Left renal pelvis (tissue), 4 donors: ENCODE measurements at places on chromosomes 4 and X.

- DNase-seq: no peak
These were observed 74.1 kb downstream of the FBXO8 start for GRCh38 chr4:174209341-174209740.

DNA sequence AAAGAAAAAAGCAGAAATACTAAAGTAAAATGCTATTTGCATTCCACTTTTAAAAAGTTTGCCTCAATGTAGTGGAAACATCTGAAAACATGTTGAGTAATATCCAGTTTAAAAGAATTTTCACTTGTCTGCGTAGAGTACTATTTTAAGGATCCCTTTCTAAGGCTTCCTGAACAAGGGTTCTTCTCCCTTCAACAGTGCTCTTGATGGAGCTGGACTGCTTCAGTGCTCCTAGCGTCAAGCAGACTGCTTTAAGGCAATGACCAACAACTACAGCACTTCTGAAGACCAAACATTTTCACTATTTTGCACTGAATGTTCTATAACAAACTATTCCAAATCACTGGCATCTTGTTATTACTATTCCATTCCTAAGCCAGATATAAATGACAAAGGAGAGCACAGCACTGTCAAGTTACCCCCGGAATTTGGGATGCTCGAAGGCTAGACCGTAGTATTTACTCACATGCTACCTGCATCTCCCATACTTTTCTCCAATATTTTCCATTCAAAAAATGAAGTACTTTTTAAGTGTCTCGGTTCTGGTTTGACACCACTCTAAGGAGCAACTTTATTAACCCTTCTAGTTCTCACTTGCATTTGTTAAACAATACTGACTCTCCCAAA, 36.1 kb downstream of the TMEM165 start:
- no peak for DNase-seq

DNA sequence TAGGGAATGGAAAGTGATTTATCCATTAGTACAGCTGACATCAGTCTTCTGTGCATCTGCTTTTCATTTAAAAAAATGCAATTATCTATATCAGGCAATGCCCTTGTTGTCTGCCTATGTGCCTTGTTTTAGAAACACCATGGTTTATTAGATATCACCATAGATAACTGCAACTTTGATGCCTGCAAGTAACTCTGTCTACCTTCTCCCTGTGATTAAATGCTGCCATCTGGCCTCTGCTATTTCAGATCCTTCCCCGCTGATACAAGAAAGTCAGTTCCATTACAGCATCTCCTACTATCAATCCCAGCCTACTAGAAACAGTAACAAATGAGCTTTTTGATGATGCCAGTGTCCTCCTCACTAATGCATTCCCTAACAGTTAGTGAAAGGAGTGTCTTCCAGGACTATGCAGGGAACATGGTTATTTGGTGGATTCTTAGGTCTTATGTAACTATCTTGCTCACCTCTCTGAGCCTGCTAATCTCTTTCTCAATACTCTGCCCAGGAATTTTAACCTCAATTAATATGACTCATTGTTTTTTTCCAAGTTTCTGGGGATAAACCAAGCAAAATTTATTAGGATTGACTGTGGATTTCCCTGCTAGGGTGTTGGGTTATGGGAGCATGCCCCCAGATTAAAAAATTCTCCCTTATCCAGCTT, 444.9 kb downstream of the RAPGEF2 start:
- no peak for DNase-seq

GRCh38 chr4:149062997-149063396, 620.8 kb upstream of the NR3C2 start:
- no peak for DNase-seq
